ENCODE measurements at places on chromosomes 1 and 21. TPM values are rescaled to one million over a fixed set of nuclear protein-coding genes. Genes with fewer than 3 reads are reported as not detected.

GRCh38 chr1:34360574-34360973, 183.9 kb downstream of the C1orf94 start:
- H3K4me3 ChIP-seq, result no peak overlapping the region
- DNase-seq, result no peak
- peaks cover 4% of the 10 kb centered on the region for H3K27me3 ChIP-seq
- H3K27ac ChIP-seq, result no peak overlapping the region
- H3K4me1 ChIP-seq, result no peaks in the 10 kb centered on the region

- no peak overlapping the region for H3K4me3 ChIP-seq
- no peak for DNase-seq
- H3K27me3 ChIP-seq, result peaks cover 3% of the 10 kb centered on the region
These were observed 306.9 kb downstream of the KIF26B start for GRCh38 chr1:245461681-245462080.

RIIAD1 gene
- total RNA-seq, result not detected

GRCh38 chr1:234886081-234886984, 242.3 kb downstream of the TOMM20 start:
- DNase-seq, result no peak
- no peak overlapping the region for H3K27ac ChIP-seq
- H3K4me1 ChIP-seq, result peaks cover 82% of the 10 kb centered on the region
- H3K4me3 ChIP-seq, result no peak overlapping the region
- H3K27me3 ChIP-seq, result no peaks in the 10 kb centered on the region

FCRL5 gene
- total RNA-seq, result not detected

GRCh38 chr21:39523399-39523798, 71.6 kb downstream of the SH3BGR start:
- no peak overlapping the region for H3K27ac ChIP-seq
- H3K4me1 ChIP-seq, result no peaks in the 10 kb centered on the region
- peaks cover 6% of the 10 kb centered on the region for H3K27me3 ChIP-seq
- H3K36me3 ChIP-seq, result no peaks in the 10 kb centered on the region
- no peak overlapping the region for H3K4me3 ChIP-seq
- no peak for DNase-seq

DNA sequence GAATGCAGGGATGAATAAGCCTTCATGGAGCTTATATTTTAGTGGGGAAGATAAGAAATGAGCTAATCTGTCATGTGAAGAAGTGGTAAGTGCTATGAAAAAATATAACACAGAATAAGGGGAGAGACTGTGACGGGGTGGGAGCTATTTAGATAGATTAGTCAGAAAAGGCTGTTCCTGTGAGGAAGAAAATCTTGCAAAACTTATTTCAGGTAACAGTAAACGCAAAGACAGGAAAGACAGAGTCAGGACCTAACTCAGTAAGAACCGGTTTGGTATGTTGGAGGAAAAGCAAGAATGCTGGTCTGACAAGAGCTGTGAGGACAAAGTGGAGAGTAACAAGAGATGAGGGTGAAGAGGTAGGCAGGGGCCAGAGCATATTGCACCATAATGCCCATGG, 22.0 kb downstream of the GNAI3 start:
- DNase-seq, result no peak
- no peak overlapping the region for H3K27ac ChIP-seq
- H3K4me3 ChIP-seq, result no peak overlapping the region
- peaks cover 28% of the 10 kb centered on the region for H3K4me1 ChIP-seq
- peaks cover 2% of the 10 kb centered on the region for H3K36me3 ChIP-seq

- DNase-seq, result no peak
- peak overlapping the region; percentile 93 for H3K4me3 ChIP-seq
- peaks cover 42% of the 10 kb centered on the region for H3K36me3 ChIP-seq
These were observed 581 bp downstream of the ETV3 start for GRCh38 chr1:157137408-157138219.

DNA sequence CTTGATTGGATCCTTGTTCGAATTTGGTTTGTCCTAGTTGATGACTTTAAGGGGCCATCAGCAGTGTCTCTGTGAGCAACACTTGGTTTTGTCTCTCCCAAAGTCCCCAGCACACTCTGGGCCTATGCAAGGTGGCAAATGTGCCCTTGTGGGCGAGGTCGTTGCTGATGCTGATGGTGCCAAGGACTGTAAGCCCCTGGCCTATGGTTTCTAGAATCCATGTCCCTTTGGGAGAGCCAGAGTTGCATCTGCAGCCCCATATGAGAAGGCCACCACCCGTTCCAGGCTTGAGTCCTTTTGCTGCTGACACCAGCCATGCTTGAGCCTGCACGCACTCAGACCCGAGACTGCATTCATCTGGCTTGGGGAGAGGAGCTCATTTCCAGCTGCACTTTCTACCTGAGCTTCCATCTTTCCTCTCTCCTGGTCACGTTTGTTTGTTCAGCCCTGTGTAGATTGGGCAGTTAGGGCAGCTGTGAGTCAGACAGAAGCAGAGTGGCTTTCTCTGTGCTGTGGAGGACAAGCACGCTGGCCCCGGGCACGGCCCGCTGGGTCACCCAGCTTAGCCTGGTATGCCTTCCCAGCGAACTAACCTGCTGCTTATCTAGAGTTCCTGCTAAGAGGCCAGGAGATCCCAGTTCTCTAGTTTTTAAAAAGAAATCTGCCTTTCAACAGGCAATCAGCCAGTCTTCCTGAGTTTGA, 52.1 kb upstream of the CSF3R start:
- no peaks in the 10 kb centered on the region for H3K4me1 ChIP-seq
- H3K27me3 ChIP-seq, result peaks cover 14% of the 10 kb centered on the region

SPATA17 gene
- not detected for total RNA-seq

GRCh38 chr1:19577036-19577435, 67.1 kb upstream of the NBL1 start:
- H3K4me3 ChIP-seq, result no peak overlapping the region
- DNase-seq, result no peak
- peaks cover 27% of the 10 kb centered on the region for H3K27me3 ChIP-seq
- peaks cover 1% of the 10 kb centered on the region for H3K4me1 ChIP-seq

DNA sequence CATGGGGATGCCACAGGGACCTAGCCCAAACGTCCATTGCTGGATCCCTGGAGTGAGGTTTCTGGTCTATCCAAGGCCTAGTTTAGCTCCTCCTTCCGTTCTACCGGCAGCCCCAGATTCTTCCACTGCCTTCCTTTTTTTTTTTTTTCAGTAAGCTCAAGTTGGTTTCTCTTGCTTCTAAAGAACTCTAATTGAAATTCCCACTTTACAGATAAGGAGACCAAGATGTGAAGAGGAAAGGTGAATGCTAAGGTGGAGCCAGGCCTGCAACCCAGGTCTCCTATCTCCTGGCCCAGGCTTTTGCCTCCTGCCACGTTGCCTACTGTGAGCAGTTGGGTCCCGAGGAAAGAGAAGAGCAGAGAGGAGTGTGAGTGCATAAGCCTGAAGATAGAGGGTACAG, 31.5 kb upstream of the CLIC4 start:
- DNase-seq, result no peak
- H3K27me3 ChIP-seq, result no peaks in the 10 kb centered on the region
- H3K4me3 ChIP-seq, result no peak overlapping the region
- no peaks in the 10 kb centered on the region for H3K36me3 ChIP-seq

SOX13 gene
- total RNA-seq, result not detected

CNKSR1 gene
- 4.7 TPM for total RNA-seq

DNA sequence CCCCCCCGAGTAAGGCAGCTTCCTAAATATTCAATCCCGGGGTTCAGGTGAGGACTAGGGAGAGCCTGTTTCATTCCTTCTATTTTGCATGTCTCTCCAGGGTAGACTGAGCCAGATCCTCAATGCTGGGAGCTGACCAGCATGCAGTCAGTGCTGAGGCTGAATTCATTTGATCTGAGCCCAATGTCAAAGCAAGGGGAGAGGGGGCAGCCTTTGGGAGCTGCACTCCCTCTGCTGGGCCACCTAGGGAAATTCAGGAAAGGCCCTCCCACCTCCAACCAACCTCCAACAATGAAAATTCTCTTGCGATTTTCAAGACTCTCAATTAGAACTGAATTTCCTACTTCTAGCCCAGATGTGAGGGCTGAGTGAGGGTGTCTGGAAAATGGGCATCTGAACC, 371.2 kb downstream of the NPHP4 start:
- no peak overlapping the region for H3K27ac ChIP-seq
- DNase-seq, result no peak
- H3K4me3 ChIP-seq, result no peak overlapping the region
- no peaks in the 10 kb centered on the region for H3K4me1 ChIP-seq
- no peaks in the 10 kb centered on the region for H3K36me3 ChIP-seq

LCE1E gene
- not detected for total RNA-seq

VTCN1 gene
- total RNA-seq, result not detected

DNA sequence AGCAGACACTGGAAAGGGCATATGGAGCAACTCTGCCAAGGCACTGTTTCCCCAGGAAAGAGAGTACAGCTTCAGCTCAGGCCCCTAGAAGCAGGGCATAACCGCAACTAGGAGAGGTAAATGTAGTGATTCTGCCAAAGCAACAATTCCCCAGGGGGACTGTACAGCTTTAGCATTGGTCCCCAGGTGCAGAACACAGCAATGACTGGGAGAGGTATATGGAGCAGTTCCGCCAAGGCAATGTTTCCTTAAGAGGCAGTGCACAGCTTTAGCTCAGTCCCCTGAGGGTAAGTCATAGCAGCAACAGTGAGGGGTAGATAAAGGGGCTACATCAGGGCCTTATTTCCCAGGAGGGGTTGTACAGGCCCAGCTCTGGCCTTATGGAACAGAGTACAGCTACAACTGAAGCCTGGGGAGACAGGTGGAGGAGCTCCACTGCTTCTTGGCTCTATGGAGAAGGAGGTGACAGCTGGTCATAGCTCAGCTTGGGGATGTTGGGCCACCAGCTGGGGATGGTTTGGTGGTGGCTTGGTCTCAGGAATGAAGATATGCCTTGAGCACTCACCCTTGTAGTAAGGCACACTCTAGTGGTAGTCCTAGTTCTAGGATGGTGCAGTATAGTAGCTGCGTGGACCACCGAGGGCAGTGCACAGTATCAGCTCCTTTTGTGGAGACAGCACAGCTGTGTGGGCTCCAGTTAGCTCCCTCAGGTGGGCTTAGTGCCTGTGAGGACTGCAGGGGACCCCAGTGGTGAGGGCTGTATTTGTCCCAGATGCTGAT, 582.7 kb downstream of the PTPRC start:
- peaks cover 4% of the 10 kb centered on the region for H3K36me3 ChIP-seq
- no peak overlapping the region for H3K4me3 ChIP-seq
- peaks cover 7% of the 10 kb centered on the region for H3K27me3 ChIP-seq

CFHR2 gene
- total RNA-seq, result not detected

DNA sequence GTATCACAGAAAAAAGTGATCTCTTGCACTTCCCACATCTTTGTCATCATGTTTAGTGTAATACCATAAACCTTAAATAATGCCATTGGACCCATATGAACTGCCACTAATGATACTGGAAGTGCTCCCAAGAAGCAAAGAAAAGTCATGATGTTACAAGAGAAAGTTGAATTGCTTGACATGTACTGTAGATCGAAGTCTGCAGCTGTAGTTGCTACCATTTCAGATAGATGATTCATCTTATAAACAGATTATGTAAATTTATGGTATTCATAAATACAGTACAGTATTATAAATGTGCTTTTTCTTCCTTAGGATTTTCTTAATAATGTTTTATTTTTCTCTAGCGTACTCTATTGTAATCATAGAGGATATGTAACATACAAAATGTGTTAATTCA, 30.1 kb upstream of the LAMC2 start:
- DNase-seq, result no peak
- no peaks in the 10 kb centered on the region for H3K36me3 ChIP-seq
- no peak overlapping the region for H3K27ac ChIP-seq
- no peaks in the 10 kb centered on the region for H3K4me1 ChIP-seq

- no peak overlapping the region for H3K4me3 ChIP-seq
- DNase-seq, result no peak
- H3K27ac ChIP-seq, result no peak overlapping the region
- H3K4me1 ChIP-seq, result no peaks in the 10 kb centered on the region
- no peaks in the 10 kb centered on the region for H3K27me3 ChIP-seq
These were observed 23.5 kb downstream of the SOD1 start for GRCh38 chr21:31683029-31683428.

RSRP1 gene
- 129 TPM for total RNA-seq

- H3K27ac ChIP-seq, result no peak overlapping the region
These were observed 200.6 kb downstream of the SETD4 start for GRCh38 chr21:35859677-35860076.

ARTN gene
- 0.88 TPM for total RNA-seq

WDR64 gene
- total RNA-seq, result not detected

DNA sequence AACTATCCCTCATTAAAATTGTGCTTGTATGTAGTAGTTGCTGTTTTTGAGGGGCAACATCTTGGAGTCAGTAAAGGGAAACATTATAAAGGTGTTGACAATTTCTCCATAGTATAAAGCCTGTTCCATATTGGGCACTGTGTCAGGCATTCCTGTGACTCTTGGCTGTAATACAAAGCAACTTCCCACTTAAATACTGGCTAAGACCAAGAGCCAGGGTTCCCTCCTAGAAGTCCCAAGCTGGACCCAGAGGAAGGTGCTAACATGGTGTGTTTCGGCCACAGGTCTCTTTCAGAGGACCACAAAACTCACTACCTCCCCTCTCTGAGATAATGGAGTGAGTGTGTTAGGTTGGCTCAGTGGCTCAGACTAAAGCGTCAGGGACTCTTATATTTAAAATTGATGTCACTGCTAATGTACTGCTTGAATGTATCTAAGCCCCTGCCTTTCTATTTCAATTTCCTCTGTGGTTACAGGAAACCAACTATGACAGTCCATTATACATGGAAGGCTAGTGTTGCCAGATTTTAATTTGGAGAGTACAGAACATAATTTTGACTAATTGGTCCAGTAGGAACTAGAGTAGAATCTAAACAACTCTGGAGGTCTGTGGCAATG, 74.7 kb upstream of the RGL1 start:
- H3K27me3 ChIP-seq, result no peaks in the 10 kb centered on the region
- no peak for DNase-seq
- no peak overlapping the region for H3K27ac ChIP-seq
- H3K36me3 ChIP-seq, result no peaks in the 10 kb centered on the region
- H3K4me3 ChIP-seq, result no peak overlapping the region

MCOLN2 gene
- 117 TPM for total RNA-seq

CACNA1S gene
- not detected for total RNA-seq

SPRR2G gene
- not detected for total RNA-seq

- H3K27ac ChIP-seq, result no peak overlapping the region
- peaks cover 14% of the 10 kb centered on the region for H3K4me1 ChIP-seq
- no peak overlapping the region for H3K4me3 ChIP-seq
- H3K36me3 ChIP-seq, result peaks cover 4% of the 10 kb centered on the region
These were observed 54.2 kb downstream of the SLC19A1 start for GRCh38 chr21:45487891-45488600.

C8B gene
- not detected for total RNA-seq

CD52 gene
- 411 TPM for total RNA-seq

DNA sequence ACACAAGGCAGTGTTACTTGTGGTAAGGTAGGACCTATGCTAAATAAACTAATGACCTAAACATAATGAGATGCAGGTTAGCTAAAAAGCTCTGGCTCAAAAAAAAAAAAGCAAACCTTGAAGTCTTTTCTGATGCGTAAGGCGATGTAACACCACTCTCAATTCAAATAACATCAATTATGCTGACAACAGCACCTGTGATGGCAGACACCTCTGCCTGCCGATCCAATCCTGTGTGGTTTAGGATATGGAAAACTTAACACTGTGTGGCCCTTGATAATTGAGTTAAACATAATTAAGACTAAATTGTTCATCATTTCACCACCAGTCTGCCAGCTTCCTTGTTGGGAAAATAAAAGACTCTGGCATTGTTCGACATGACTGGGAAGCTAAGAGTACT, 9.1 kb downstream of the RPAP2 start:
- H3K27me3 ChIP-seq, result no peaks in the 10 kb centered on the region
- no peak for DNase-seq
- H3K4me3 ChIP-seq, result no peak overlapping the region
- H3K27ac ChIP-seq, result no peak overlapping the region

GRCh38 chr1:154405747-154406571, 816 bp downstream of the IL6R start:
- no peaks in the 10 kb centered on the region for H3K27me3 ChIP-seq
- H3K4me1 ChIP-seq, result peaks cover 78% of the 10 kb centered on the region
- no peaks in the 10 kb centered on the region for H3K36me3 ChIP-seq
- DNase-seq, result peak; percentile 36
- H3K27ac ChIP-seq, result peak overlapping the region; percentile 77
- H3K4me3 ChIP-seq, result peak overlapping the region; percentile 86

Measured in activated T-helper 1 cell treated with anti-CD3 and anti-CD28 coated beads, Interleukin-12 subunit alpha, Interleukin-12 subunit beta, Interleukin-2, Interleukin-4 antibody, amounts not matched to agents 30 ng/mL and 10 ng/mL and 1 ng/mL, durations not matched to agents 14 hours and 24 hours and 36 hours (primary cell).